GOT3 (cell line): ENCODE measurements at places on chromosomes 4 and X.
A peak's percentile ranks its signal among the peaks of the same experiment; 100 is the strongest.

GRCh38 chrX:15564981-15565579 is 35.7 kb downstream of the ACE2 start:
- peak; percentile 53 for DNase-seq

DNA sequence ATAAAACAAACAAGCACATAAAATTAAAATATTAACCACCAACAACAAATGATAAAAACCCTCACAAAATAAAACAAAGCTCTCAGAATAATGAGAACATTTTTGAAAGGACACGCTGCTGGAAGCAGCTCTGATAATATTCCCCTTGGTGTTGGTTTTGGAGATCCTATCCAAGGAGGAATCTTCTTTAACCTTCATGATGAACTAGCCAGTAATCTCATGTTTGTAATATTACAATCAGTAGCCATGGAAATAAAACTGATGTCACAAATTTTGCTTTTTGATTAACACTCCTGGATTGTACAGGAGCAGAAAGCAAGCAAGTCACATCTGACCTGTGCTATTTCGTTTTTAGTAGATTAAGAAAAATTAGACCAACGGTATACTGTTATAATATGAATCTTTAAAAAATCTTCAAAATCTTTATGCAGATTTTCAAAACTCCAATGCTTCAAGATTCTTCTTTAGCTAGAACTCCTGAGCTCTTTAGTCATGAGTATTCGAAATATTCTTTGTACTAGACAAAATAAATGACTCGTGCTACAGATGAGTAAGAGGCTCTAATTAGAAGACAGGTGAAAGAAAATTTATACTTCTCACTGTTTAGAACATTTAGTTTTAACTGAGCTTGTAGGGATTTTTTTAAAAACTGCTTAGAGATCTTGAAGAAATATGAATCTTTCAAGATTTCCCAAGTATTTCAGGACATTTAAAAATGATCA is 154.1 kb downstream of the RASL11B start:
- DNase-seq: no peak

GRCh38 chr4:13166214-13166613 is 317.9 kb downstream of the RAB28 start:
- no peak for DNase-seq

- no peak for DNase-seq
Observed at GRCh38 chrX:71679575-71680207, 12.3 kb downstream of the LOC101059915 start.

DNA sequence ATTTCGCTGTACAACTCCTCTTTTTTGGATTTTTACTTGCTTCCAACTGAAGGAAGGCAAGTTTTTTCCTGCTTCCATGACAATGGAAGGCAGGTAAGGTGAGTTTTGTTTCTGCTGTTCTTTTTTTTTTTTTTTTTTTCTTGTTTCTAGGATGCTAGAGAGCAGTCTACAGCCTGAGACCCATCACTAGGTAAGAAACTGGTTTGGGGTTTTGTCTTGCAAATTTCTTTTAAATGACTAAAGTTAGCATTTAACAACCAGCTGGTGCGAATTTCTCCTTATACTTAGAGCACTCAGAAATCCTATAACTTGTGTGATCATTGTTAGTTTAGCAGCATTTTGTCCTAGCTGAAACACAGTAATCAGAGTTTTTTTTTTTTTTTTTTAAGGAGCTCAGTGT is 378.4 kb upstream of the CNKSR2 start:
- no peak for DNase-seq

GRCh38 chr4:14857475-14857874 is 144.8 kb upstream of the CPEB2 start:
- DNase-seq: no peak

- no peak for DNase-seq
Observed at GRCh38 chr4:150130933-150131332, 52.7 kb downstream of the DCLK2 start.

- DNase-seq: peak; percentile 37
Observed at GRCh38 chr4:7987148-7987989, 47.7 kb upstream of the AFAP1 start.

DNA sequence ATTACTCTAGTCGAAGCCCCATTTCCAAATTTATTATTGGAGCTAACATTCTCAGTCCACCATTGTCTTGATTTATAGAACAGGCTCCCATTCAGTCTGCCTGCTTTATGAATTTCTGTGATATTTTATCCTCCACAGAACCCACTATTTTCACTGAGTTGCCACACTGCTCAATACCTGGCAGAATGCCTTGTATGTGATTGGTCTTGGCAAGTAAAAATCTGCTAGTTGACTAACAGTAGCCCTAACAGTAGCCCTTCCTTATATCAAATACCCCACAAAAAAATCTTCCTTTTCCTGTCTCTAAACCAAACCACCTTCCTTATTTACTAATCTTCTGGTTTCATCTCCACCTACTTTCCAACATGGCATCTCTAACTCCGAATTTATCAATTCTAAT is 82.6 kb downstream of the CHM start:
- no peak for DNase-seq

DNA sequence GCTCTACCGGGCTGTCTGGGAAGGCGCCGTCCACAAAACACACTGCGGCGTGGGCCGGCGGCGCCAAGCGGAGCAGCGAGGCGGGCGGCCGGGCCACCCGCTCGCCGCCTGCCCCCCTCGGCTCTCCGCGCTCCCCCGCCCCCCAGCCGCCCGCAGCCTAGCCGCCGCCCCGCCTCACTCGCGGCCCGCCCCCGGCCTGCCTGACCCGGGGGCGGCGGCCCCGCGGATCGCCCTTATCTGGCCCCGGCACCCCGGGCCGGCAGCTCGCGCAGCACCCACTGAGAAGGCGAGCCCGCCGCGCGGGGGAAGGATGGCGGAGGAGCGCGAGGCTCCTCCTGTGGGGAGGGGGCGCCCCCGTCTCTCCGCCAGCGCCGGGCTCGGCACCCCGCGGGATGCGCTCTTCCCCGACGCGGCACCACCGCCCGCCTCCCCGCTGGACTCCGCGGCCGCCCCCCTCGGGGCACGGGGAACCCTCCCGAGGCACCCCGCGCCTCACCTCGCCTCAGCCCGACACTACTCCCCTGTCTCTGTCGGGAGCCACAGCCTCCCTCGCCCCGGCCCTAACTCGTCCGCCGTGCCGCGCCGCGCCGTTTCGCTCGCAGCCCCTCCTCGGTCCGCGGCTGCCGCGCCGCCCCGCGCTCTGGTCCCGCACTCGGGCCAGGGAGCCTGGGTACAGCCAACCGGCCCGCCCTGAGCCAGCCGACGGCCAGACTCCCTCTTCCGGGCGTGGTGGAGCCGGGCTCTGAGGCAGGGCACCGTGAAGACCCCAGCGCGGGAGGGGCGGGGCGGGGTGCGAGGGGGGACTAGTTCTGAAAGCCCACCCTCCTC is 566 bp downstream of the ATP11C start:
- DNase-seq: no peak

- DNase-seq: no peak
Observed at GRCh38 chr4:78031417-78031950, 25.6 kb upstream of the FRAS1 start.

DNA sequence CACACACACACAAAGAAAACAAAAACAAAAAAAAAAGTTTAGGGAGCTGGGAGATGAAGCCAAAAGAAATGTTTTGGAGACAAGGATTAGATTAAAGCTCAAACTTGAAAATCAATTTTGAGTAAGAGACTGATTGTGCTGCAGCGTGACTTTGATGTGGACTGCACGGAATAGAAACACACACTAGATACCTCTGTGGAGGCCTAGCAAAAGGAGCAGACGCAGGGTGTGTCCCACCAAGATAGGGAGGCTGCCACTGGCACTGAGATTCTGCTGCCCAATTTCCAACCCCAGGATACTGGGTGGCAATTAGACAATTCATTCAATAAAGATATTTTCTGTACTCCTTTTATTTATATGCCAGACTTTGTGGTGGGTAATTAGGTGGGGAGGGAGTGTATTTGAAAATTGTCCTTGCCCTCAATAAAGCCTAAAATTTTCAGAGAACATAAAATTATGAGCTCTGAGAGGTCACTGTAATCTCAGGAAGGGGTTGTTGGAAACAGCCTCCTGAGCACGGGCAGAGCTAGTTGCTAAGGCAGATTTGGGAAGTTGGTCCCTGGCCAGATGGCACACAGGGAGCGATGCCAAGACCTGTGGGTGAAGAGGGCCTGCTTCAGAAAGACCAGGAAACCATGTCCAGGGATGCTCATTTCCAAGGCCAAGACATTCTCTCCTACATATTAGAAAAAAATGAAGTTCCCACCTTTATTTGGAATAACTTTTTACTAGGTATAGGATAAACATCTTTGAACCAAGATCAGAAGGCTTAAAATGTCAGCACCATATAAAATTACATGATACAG is 1.9 kb upstream of the PPP3CA start:
- no peak for DNase-seq

DNA sequence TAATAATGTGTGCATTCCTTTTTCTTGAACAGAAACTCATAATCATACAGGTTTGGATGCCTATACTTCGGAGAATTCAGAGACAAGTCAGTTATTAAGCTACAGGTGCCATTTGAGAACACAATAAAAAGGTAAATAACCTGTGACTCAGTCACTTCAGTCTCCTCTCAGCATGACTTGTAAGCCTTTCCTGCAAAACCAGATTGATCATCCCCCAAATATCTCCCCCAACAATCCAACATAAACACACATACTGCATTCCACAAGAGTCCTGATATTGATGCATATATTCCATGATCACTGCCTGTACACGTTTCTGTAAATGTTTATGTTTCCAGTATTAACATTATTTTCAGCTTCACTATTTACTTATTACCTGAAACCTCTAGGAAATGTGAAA is 110.8 kb downstream of the PWWP3B start:
- DNase-seq: no peak

GRCh38 chr4:57043347-57044251 is 64.9 kb downstream of the POLR2B start:
- no peak for DNase-seq

GRCh38 chr4:151462554-151462953 is 53.6 kb downstream of the FHIP1A start:
- DNase-seq: no peak

- no peak for DNase-seq
Observed at GRCh38 chrX:103092942-103093341, at the start of gene NXF3. TSS of gene NXF3 (minus strand) at chrX:103093143. CDS start at chrX:103093023, 120 bp downstream.

DNA sequence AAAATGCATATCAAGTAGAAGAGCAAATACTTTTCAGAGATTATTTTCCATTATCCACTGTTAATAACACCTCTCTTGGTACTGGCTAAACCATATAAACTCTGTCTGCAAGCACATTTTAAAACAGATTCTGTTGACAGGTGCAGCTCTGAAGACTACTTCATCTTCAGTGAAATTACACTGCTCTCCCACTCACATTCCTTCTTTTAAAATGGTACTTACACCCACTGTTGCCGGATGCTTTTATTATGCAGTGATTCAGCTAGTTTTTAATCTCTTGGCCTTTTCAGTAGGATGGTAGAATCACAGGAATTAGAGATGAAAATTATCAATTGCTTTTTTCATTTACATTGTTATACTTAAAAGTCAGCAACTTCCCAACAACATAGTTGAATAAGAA is 381.6 kb downstream of the GASK1B start:
- DNase-seq: no peak

- no peak for DNase-seq
Observed at GRCh38 chrX:135931644-135932487, 38.4 kb downstream of the SAGE1 start.

GRCh38 chr4:1204286-1204827 is 32.0 kb upstream of the SPON2 start:
- DNase-seq: no peak

- no peak for DNase-seq
Observed at GRCh38 chr4:98519268-98519977, 139.0 kb downstream of the TSPAN5 start.

- no peak for DNase-seq
Observed at GRCh38 chrX:54715621-54716020, 82.4 kb downstream of the ITIH6 start.

- no peak for DNase-seq
Observed at GRCh38 chr4:147928400-147928799, 196.5 kb downstream of the ARHGAP10 start.

- no peak for DNase-seq
Observed at GRCh38 chrX:42597481-42597880, 180.5 kb downstream of the PPP1R2C start.

GRCh38 chr4:7341491-7342222 is 93.1 kb downstream of the PSAPL1 start:
- DNase-seq: no peak

DNA sequence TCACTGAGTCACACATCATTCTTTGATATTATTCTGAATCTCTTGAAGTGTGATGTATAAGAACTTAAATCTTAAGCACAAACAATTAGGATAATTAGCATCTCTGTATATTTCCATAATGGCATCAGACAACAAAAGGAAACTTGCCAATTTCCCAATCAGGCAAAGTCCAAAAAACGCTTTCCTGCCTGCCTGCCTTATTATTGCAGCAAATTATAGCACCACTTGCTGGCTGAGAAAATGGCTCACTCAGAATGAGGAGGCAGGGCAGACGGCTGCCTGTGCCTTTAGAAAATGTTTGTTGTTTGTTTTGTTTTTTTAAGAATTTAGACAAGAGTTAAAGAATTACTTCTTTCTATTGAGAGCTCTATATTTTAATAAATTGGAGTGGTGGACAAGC is 27.7 kb upstream of the NR3C2 start:
- DNase-seq: no peak

DNA sequence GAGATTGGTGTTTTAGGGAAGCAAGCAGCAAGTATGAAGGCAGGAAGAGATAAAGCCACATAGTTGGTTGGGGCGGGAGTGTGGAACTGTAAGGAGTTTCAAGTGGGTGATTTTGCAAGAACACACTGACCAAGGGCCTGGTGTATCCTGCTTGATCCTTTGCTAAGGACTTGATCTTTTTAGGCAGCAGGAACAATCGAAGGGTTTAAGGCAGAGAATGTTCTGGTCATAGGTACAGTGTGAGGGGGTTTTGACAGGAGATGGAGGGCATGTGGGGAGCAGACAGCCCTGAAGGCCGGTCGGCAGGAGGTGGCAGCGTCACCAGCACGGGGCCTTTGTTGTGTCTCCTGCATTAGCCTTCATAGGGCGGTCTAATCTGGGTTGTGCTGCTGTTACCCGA is 54.7 kb downstream of the FAM193A start:
- DNase-seq: no peak

- peak; percentile 12 for DNase-seq
Observed at GRCh38 chrX:100768679-100769338, 36.9 kb upstream of the SYTL4 start.

DNA sequence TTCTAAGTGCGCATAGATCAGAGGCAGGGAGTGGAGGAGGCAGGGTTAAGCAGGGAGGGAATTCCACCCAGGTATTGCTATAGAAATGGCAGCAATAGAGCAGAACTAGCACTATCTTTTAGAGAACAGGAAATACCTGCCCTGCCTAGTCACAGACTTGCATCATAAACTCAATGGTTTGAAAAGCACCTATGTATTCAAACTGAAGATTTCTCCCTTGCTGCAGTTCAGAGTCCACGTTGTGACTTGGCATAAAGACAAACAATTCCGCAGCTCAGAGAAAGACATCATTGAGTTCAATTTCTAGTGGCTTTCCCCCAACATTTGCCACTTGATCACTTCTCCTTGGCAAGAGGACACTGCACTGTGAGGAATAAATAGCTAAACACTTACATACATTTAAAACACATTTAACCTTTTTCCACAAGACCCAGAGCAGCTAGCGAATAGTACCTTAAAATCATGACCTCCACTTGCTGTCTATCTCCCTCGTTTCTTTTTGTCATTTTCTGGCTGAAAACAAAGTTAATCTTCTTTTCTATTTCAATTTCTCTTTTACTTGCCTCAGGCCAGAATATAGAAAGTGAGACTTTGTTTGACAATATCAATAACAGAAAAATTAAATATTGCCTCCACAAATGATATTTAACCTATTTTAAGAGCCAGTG is 42.4 kb downstream of the SLC7A11 start:
- no peak for DNase-seq
